ENCODE measurements at places on chromosomes 2 and 18. TPM values are rescaled to one million over a fixed set of nuclear protein-coding genes. Genes with fewer than 3 reads are reported as not detected.

The GCA gene
- 32.6 TPM for polyA plus RNA-seq

The PLCL1 gene
- polyA plus RNA-seq = 14.2 TPM

The ICA1L gene
- polyA plus RNA-seq = 22.6 TPM

The FNDC4 gene
- 8.3 TPM for polyA plus RNA-seq

The AKAIN1 gene
- not detected for polyA plus RNA-seq

The DBI gene
- polyA plus RNA-seq = 237 TPM

The C1GALT1C1L gene
- 4.2 TPM for polyA plus RNA-seq

The CRYGA gene
- not detected for polyA plus RNA-seq

The DCDC2C gene
- polyA plus RNA-seq = 0.39 TPM

The E2F6 gene
- polyA plus RNA-seq = 21.7 TPM

The DSG4 gene
- not detected for polyA plus RNA-seq

GRCh38 chr18:10894501-10894900, 254.9 kb downstream of the PIEZO2 start:
- no peak for DNase-seq

DNA sequence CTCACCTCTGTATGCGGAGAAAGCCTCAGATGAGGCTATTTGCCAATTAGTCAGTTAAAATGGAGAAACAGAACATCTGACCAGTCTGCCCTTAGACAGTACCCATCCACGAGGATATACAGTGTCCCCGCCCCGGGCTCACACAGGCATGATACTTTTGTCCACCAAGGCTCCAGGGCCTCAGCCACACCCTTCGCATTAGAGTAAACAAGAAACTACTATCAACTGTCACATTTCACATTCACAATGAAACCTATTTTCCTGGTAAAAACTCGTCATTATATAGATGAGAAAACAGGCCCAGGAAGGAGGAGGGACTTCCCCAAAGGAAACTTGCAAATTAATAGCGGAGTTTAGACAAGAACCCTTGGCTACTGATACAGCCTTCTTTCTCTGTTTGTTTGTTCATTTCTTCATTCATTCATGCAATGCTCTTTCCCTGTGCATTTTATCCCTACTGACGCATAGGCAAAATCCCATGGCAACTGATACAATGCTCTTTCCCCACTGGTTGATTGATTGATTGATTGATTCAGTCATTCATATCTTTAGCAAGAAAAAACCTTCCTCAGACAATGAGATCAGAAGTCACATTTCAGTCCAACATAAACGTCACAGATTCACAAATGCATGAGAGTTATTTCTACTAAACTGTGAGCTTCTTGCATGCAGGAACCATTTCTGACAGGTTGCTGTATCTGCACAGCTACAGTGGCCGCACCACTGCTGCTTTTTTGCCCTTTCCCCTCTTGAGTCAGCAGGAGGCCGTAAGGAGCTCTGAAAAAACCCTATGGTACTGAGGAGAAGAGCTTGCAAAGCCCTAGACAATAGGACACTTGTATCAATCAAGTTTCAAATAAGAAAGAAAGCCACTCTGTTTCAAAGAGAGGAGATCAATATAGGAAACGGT, 777.1 kb downstream of the RNF144A start:
- no peak for DNase-seq

DNA sequence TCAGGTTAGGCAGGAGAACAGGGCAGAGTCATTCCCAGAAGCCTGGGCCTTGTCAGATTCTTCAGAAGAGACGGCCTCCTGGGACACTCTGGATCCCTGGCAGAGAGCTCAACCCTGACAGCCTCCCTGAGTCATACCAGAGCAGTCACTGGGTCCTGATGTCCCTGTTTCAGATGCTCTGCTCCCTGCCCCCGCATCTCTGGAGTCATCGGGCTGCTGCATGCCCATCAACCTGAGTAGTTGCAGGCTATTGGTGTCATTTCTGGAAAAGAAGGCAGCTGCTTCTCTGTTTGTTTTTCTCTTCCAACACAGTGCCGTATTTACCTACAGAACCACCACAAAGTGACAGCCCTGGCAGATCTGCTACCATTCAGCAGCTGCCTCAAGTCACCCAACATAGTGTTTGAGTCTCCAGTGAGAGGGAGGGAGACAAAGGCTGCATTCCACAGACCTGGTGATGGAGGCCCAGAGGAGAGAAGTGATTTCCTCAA, 145.1 kb downstream of the B3GNT2 start:
- no peak for DNase-seq

- DNase-seq = no peak
These were observed 195.9 kb upstream of the TCF4 start for GRCh38 chr18:55783921-55784320.

DNA sequence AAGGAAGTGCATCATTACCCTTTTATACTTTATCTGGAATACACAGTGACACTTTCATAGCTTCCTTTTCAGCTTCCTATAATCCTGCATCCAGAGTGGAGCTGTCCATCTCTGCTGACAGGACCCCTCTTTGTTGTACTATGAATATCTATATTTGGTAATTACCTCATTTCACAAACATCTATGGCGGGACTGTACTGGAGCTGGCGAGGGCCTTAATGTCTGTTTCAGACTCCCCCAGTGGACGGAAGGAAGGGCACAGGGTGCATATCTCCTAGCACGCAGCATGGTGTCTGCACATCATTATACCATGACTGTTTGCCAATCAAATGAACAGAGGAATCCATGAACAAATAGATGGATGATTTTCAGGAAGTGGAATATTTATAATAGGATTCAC, 142.3 kb downstream of the SOX11 start:
- no peak for DNase-seq

DNA sequence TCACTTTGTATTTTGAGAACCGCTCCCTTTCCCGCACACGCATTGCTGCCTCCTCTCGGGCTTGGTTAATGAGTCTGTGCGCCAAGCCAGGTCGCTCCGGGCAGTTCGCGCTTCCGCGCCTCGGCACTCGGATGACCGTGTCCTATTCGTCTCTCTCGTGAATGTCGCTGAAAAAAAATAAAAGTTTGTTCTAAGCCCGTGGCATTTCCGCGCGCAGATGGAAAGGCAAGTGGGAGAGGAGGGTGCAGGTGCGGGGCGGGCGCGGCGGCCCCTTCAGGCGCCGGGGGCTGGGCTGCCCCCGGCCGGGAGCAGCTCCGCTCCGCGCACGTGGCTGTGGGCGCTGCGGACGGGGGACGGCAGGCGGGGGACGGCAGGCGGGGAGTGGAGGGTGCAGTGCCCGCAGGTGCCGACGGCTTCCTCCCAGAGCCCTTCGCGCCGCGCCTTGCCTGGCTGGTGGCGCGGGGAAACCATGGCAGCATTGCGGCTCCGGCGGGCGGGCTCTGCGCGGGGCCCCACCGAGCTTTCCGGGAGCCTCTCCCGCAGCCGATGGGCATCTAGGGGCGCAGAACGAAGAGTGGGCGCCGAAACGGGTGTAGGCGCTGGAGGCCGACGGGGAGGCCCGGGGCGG, 159.6 kb upstream of the SIX2 start:
- no peak for DNase-seq

GRCh38 chr2:45816272-45816671, 164.8 kb downstream of the PRKCE start:
- DNase-seq = no peak

- DNase-seq = no peak
These were observed 393.4 kb downstream of the ALK start for GRCh38 chr2:29527947-29528346.

GRCh38 chr2:115684345-115684744, 1241.9 kb downstream of the DPP10 start:
- DNase-seq = no peak

DNA sequence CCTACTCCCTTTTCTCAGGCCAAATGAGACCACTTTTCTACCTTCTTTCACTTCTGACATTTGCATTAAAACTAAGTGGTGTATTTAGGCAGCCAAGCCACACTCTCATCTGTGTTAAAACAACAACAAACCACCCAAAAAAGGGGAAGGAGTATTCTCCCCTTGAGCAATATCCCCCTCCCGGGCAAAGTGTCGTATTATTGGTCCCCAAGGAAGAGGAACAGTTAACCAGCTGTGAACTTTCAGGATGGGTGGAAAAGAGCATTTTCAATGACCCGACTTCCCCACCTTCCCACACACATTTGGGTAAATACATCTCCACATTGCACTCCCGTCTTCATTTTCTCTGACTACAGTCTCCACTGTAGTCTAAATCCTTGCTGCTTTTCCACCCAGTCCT, 44.3 kb downstream of the FEZ2 start:
- no peak for DNase-seq

DNA sequence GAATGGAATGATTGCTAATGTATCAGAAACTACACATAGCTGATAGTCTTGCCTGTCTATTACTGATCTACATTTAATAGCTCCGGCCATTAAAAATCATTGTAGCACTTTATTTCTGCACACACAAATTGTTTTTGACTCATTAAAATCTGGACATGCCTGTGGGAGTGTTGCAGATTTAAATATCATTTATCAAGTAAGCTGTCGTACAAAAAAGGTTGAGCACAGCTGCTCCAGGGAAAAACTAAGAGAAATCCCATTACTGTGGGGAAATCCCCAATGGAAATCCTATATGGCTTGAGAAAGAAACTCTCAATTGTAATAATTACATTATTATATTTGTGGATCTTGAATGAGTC, 99.6 kb upstream of the CERS6 start:
- no peak for DNase-seq

GRCh38 chr2:126449677-126450076, 206.3 kb upstream of the GYPC start:
- DNase-seq = no peak

DNA sequence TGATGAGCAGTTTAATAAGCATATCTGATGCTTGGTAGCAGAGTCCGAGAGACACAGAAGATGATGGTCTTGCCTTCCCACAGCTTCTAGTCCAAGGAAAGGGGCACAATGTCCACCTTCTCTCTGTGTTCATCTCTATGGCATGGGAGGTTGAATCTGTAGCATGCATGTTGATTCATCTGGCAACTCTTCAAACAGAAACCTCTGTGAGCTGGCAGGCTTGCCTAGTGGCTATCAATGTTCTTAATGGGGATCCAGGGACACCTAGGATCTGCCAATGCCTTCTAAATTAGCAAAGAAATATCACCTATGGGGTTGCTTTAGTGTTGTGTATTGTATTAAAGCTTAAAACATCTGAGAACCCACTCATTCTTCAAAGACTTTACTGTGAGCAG, 170.8 kb downstream of the INO80D start:
- no peak for DNase-seq

DNA sequence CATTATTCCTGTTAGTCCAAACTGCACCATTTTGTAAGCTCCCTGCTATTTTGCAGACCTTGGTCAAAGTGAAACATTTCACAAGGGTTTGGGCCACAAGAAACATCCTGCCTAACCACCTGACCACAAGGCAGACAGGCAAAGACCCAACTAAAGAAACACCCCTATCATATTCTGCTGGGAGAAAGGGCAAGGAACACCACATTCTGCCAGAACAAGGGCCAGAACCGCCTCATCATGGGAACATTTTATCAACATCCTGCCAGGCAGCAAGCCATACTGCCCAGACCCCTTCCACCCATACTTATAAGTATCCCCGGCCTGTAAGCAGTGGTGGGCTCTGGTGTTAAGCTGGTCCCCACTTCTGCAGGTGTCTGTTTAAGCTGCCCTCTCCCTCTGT, 12.0 kb upstream of the RAB31 start:
- no peak for DNase-seq

DNA sequence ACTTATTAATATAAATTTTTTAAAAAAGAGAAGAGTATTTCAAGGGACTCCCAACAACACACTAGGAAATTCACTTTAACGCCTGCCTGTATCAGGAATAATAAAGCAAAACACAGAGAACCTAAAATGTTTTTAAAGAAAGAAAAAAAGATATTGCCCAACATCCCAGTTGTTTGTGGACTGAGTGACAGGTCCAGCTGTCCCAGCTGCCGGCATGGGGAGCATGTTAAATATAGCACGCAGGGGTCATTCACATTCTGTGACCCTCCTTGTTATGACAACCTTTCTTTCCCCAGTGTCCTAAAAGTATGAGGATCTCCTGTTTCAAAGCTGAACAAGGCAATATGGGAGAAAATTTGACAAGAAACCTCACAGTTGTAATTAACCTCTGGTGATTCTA, 4.4 kb downstream of the KLHL41 start:
- DNase-seq = no peak

DNA sequence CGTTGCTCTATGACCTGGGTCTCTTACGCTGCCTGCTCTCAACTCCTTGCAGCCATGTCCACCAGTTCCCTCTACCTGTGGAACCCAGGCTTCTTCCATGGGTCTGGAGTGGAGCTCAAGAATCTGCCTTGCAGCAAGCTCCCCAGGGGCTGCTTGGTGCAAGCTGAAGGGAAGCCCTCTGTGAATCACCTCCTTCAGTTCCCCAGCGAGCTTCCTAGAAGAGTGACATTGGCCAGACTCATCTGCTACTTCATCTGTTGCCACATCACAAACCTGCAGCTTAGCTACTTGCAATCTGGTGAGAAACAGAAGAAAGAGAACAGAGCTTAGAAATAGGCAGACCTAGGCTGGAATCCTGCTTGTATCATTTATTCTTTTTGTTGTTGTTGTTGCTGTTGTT, 9.8 kb upstream of the EFR3B start:
- DNase-seq = no peak

- DNase-seq = no peak
These were observed 5.4 kb downstream of the AGXT start for GRCh38 chr2:240873805-240874714.

- no peak for DNase-seq
These were observed 210.3 kb downstream of the TMX3 start for GRCh38 chr18:68504441-68505177.

Measured in left renal cortex interstitium (tissue), 4 donors.